ENCODE measurements at places on chromosomes 3 and 15. TPM values are rescaled to one million over a fixed set of nuclear protein-coding genes. Genes with fewer than 3 reads are reported as not detected.

DNA sequence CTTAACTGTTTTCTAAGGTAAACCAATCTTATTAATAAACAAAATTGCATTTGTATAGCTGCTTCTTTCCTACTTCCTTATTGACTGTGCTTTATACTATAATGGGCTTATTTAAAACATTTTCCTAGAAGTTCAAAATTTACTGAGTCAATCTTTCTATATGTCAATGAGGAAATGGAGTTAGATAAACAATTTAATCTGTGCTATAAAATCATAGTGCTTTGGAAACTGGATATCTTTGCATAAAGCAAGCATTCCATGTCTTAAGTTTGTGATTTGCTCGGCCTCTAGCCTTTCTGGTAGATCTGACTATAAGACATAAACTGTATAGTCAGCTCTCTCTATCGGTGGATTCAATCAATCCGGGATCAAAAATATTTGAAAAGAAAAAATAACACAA is 99.6 kb downstream of the NEDD4 start:
- no peak for DNase-seq

DNA sequence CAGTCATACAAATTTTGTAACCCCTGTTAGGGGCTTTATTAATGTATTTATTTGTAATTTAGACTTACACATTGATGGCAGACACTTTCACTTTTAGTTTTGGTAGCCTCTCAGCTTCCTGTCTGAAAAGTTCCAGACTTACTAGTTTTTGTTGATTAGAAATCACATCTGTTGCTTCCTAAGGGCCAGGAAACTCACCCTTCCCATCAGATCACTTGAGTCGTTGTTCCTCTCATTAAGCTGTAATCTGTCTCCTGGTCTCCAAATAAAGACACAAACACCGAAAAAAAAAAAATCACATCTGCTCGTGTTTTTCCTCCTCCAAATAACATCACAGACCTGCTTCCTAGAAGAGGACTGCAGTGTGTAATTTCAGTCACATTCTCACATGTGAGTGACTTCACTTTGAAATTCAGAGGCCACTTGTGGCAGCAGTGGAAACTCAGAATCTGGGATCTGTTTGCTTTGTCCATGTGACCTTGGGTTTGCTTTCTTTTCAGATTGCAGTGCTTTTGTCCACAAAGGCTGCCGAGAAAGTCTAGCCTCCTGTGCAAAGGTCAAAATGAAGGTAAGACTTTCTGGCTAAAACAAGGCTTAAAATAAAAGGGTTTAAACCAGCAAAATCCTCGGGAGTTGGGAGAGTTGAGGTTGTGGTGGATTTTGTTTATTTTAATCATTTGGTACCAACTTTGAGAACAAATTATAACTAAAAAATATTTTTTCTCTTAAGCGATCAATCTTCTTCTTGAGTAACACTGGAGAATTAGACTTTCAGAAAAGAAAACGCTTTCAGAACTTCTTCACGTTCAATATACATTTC is 87.0 kb downstream of the KLHL25 start:
- no peak for DNase-seq

DNA sequence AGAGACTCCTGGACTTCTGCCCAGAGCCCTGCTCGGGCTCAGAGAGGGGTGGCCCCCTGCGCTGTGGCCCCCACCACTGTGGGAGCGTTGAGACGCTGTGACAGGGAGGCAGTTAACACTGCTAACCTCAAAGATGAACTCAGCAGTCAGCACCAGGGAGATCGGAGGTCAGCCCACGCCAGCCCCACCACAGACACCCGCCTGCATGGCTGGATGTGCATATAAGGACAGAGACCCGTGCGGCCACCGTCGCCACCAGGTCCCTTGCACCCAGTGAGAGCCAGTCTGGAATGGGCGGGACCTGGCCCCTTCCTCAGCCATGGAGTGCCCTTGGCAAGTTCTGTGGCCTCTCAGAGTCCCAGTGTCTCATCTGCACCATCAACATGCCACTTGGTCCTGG is 48.5 kb upstream of the FURIN start:
- no peak for DNase-seq

The PYDC2 gene
- not detected for total RNA-seq

The ELL3 gene
- 3.0 TPM for total RNA-seq

The TRPM1 gene
- not detected for total RNA-seq

The BSN gene
- 7.3 TPM for total RNA-seq
